CD8-positive, alpha-beta memory T cell (primary cell): ENCODE measurements at places on chromosomes 5 and 9. TPM values are rescaled to one million over a fixed set of nuclear protein-coding genes. Genes with fewer than 3 reads are reported as not detected.

GRCh38 chr5:14406554-14406849, 175.1 kb upstream of the OTULINL start:
- no peaks in the 10 kb centered on the region for H3K4me1 ChIP-seq
- no peak overlapping the region for H3K27ac ChIP-seq
- no peaks in the 10 kb centered on the region for H3K36me3 ChIP-seq
- H3K27me3 ChIP-seq: no peaks in the 10 kb centered on the region

DNA sequence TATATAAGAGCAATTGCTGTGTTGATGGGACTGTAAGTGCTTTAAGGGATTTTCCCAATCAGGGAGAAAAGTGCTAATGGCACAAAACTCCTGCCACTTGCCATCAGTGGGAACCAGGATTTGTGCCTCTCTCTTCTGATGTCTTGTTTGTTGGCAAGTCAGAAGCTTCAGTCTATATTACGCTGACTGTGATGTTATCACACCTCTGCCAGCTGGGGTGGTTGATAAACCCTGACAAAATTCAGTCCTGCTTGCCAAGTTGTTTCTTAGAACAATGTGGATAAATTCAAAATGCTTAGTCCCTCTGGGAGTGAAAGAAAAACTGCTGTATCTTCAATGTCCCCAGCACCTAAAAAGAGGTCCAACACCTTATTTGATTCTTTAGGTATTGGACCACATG, 161.4 kb upstream of the FBXL7 start:
- no peaks in the 10 kb centered on the region for H3K27me3 ChIP-seq
- H3K4me1 ChIP-seq: no peaks in the 10 kb centered on the region
- DNase-seq: no peak
- no peak overlapping the region for H3K27ac ChIP-seq
- no peaks in the 10 kb centered on the region for H3K36me3 ChIP-seq
- H3K4me3 ChIP-seq: no peak overlapping the region

C7 gene
- polyA plus RNA-seq: not detected

DNA sequence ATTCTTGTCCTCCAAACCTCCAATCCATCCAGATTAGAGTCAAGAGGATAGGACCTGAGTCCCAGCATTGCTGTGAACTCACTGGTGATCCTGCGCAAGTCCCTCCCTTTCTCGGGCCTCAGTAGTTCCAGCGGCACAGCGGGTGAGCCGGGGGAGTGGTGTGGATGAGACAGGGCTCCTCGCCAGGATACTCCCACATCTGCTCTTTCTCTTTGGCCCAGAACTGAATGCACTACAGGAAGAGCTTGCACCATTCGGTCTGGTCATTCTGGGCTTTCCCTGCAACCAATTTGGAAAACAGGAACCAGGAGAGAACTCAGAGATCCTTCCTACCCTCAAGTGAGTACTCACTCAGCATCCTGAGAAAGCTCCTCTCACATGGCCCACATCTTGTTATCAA, 6.3 kb downstream of the GPX3 start:
- no peak overlapping the region for H3K27ac ChIP-seq
- H3K4me1 ChIP-seq: no peaks in the 10 kb centered on the region
- no peak overlapping the region for H3K4me3 ChIP-seq
- no peak for DNase-seq

- H3K36me3 ChIP-seq: no peaks in the 10 kb centered on the region
- no peak for DNase-seq
These were observed 30.5 kb upstream of the HAPLN1 start for GRCh38 chr5:83751201-83751600.

PAXX gene
- polyA plus RNA-seq: 156 TPM

ZFP2 gene
- polyA plus RNA-seq: 0.98 TPM

DNA sequence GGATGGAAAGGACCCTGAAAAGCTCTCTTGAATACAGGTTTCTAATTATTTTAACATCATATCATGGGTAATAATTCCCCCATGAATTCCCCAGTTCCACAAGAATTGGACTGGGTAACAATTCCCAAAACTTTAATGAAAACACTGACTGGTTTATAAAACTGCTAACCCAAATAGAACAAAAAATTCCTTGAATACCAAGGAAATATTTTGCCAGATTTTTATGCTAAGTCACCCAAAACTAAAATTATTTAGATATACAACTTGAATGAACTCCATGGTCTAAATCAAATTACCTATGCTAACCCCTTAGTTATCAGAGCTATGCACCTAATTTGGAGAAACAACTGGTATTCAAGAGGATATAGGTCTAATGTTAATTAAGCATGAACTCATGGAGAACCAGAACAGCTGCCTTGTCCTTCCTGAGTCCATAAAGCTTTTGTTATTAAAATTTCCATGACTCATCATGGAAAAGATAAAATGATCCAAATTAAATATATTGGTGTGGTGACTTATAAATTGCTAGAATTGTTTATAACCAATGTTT, 164.9 kb upstream of the TUT7 start:
- no peaks in the 10 kb centered on the region for H3K27me3 ChIP-seq
- H3K4me3 ChIP-seq: no peak overlapping the region
- no peak for DNase-seq
- H3K36me3 ChIP-seq: no peaks in the 10 kb centered on the region
- H3K4me1 ChIP-seq: no peaks in the 10 kb centered on the region

GARIN3 gene
- polyA plus RNA-seq: not detected

DNA sequence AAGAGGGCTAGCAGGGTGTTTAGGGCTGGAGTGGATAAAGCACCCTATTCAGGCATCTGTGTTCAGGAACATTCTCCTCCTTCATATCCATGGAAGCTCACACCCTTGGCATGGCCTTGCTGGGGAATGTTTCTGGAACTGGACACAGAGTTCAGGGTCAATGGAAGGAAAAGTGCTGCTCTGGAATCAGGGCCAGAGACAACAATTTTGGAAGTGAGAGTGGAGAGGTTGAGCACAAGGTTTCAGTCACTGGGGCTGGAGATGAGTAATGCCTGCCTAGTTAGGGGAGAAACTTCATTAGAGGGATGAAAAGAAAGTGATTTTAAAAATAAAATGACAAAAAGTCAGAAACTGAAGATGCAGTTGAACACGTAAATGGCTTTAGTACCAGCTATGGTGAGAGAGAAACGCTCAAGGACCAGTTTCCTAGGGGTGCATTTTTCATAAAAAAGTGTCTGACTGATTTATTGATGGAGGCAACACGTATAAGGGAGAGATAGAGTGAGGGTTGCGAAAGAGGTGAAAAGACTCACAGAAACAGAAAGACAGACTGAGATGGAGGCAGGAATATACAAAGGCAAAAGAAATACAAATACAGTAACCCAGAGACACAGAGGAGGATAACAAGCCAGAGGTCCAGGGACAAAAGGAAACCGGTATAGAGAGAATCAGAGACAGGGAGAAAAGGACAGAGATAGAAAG, 8.0 kb upstream of the TNFSF15 start:
- no peaks in the 10 kb centered on the region for H3K36me3 ChIP-seq
- H3K4me1 ChIP-seq: no peaks in the 10 kb centered on the region
- H3K27me3 ChIP-seq: no peaks in the 10 kb centered on the region
- H3K4me3 ChIP-seq: no peak overlapping the region
- DNase-seq: no peak

- no peak overlapping the region for H3K4me3 ChIP-seq
- no peak for DNase-seq
- H3K27me3 ChIP-seq: no peaks in the 10 kb centered on the region
- no peak overlapping the region for H3K27ac ChIP-seq
- H3K36me3 ChIP-seq: no peaks in the 10 kb centered on the region
These were observed 184.9 kb downstream of the SMC2 start for GRCh38 chr9:104278929-104279496.

SPINK6 gene
- not detected for polyA plus RNA-seq

- H3K36me3 ChIP-seq: no peaks in the 10 kb centered on the region
- H3K27ac ChIP-seq: no peak overlapping the region
- no peak overlapping the region for H3K4me3 ChIP-seq
- no peaks in the 10 kb centered on the region for H3K27me3 ChIP-seq
- DNase-seq: no peak
- peaks cover 14% of the 10 kb centered on the region for H3K4me1 ChIP-seq
These were observed 92.5 kb downstream of the EBF1 start for GRCh38 chr5:159007235-159007634.
